CD4-positive, alpha-beta T cell (primary cell): ENCODE measurements at places on chromosomes 2 and 18. TPM values are rescaled to one million over a fixed set of nuclear protein-coding genes. Genes with fewer than 3 reads are reported as not detected.

DNA sequence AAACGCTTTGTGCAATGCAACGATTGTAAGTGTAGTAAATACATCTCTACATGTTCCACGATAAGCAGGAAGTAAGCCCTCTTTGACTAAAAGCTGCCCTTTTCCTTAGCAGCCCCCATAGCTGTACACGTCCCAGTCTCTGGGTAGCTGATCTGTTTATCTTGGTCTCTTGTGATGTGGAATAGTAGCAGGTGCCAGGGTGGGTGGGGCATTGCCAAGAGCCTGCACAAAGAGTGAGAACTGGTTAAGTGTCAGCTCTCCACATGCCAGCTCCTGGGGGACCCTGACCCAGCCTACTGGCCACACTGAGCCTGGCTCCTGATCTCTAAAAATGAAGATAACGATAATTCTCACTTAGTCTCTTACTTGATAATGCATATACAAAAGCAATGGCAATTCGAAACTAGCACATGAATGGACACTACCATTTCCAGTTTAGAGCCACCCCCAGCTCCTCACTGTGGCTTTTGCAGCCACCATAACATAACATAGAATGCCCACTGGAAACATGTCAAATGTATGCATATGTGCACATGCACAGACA is 92.3 kb downstream of the MYT1L start:
- H3K27ac ChIP-seq = no peak overlapping the region
- no peaks in the 10 kb centered on the region for H3K27me3 ChIP-seq
- no peaks in the 10 kb centered on the region for H3K4me1 ChIP-seq
- DNase-seq = no peak

DNA sequence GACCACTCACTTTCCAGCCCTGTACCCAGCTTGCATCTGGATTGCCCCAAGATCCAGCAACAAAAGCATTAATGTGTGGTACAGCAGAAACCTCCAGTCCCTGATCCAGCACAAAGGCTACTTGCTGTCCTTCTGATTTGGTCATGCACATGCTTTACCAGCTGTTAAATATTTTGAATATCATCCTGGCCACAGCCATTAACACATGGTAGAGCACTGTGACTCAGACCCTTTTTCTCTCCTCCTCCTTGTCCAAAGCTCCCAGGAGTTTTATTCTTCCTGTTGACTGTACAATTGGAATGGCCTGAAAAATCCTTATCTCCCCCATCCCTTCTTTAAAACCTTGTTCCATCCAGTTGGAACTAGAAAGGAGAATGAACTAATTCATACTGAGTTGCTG is 419.7 kb upstream of the TNP1 start:
- no peak overlapping the region for H3K4me3 ChIP-seq
- no peak overlapping the region for H3K27ac ChIP-seq
- no peak for DNase-seq

DNA sequence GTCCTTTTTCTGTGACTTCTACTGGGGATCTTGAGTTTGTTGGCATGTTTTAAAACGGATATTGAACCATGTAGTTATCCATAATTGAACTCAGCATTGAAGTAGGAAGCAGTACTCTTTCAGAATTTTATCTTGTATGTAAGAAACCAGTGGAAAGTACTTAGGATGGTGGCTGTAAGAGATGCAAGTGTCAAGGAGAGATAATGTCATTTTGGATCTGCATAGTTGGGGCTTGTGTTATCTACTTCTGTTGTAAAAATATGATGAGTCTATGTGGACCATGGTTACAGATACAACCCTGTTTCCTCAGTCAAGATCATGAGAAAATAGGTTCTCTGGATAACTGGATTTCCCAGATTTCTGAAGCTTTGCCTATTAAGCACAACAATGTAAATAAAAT is 113.7 kb downstream of the NAB1 start:
- H3K27ac ChIP-seq = no peak overlapping the region
- no peak for DNase-seq
- no peak overlapping the region for H3K4me3 ChIP-seq
- H3K4me1 ChIP-seq = no peaks in the 10 kb centered on the region
- H3K36me3 ChIP-seq = no peaks in the 10 kb centered on the region

DNA sequence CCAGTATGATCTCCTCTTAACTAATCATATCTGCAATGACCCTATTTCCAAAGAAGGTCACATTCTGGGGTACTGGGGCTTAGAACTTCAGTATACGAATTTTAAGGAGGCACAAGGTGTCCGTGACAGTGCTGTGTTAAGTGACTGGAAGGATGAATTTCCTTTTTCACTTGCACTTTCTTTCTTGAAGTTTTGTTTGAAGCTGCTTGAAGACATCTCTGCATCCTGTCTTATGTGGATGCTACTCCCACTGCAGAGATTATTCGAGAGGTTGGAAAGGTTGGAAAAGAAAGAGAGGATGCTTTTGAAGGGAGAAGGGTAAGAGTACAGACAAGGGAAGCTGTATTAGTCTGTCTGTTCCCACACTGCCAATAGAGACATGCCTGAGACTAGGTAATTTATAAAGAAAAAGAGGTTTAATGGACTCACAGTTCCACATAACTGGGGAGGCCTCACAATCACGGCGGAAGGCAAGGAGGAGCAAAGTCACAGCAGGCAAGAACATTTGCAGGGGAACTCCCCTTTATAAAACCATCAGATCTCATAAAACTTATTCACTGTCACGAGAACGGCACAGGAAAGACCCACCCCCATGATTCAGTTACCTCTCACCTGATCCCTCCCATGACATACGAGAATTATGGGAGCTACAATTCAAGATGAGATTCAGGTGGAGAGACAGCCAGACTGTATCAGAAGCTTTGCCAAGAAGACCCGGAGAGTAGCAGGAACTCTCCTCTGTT is 3.6 kb upstream of the RNF144A start:
- no peaks in the 10 kb centered on the region for H3K27me3 ChIP-seq
- peak overlapping the region; percentile 23 for H3K4me3 ChIP-seq
- DNase-seq = peak; percentile 71

GRCh38 chr18:30163573-30163972 is 879.0 kb downstream of the DSC3 start:
- H3K4me1 ChIP-seq = no peaks in the 10 kb centered on the region
- no peak overlapping the region for H3K4me3 ChIP-seq
- H3K27me3 ChIP-seq = no peaks in the 10 kb centered on the region
- no peak overlapping the region for H3K27ac ChIP-seq

DNA sequence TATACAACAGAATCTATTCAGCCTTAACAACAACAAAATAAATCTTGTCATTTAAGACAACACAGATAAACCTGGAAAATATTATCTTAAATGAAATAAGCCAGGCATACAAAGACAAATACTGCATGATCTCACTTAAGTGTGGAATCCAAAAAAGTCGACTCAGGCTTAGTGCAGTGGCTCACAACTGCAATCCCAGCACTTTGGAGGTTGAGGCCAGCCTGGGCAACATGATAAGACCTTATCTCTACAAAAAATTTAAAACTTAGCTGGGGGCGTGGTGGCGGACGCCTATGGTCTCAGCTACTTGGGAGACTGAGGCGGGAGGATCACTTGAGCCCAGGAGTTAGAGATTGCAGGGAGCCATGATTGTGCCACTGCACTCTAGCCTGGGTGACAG is 75.2 kb upstream of the RNU4ATAC start:
- H3K36me3 ChIP-seq = peaks cover 55% of the 10 kb centered on the region
- H3K27me3 ChIP-seq = no peaks in the 10 kb centered on the region
- H3K4me1 ChIP-seq = no peaks in the 10 kb centered on the region
- H3K27ac ChIP-seq = no peak overlapping the region

DNA sequence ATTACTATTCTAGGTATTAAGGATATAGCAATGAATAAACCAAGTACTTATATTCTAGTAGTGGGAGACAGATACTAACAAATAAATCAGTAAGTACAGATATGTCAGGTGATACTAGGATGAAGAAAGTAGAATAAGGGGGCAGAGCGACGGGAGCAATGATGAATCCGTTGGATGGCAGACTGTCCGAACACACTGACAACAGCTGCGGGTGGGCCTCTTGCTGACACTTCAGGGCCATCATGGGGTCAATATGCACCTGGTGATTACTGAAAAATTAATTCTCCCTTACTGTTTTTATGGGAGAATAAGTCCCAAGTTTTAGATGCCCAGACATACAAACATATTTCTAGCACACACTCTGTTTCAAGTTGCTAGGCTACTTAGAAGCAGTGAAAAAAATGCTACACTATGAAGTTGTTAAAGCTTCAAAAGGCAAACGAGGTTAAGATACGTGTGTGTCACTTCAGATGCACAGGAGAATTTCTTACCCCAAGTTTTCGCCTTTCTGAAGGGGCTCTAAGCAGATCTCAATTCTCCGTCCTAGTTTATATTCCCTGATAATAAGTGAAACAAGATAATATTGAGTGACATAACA is 78.7 kb downstream of the USP40 start:
- H3K27ac ChIP-seq = no peak overlapping the region
- H3K36me3 ChIP-seq = peaks cover 41% of the 10 kb centered on the region
- no peaks in the 10 kb centered on the region for H3K4me1 ChIP-seq
- no peak overlapping the region for H3K4me3 ChIP-seq
- no peak for DNase-seq

DNA sequence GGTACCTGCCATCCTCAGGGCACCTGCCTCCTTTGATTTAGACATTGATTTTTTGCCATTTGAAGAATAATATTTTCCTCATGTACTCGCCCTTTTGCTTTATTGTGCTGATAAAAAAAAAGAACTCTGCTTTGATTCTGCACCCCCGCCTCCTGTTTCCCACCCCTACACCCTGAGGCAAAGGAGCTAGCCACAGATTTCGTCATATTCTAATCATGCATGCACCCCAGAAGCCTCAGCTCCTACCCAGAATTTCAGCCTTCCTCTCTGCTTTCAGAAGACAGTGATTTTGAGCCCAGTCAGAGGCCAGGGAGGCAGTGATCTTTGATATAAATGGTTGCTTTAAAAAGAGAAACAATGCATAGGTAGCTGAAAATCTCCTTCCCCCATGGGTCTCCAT is 329.0 kb downstream of the PTPRM start:
- no peaks in the 10 kb centered on the region for H3K36me3 ChIP-seq
- H3K4me3 ChIP-seq = no peak overlapping the region
- no peaks in the 10 kb centered on the region for H3K27me3 ChIP-seq
- H3K4me1 ChIP-seq = no peaks in the 10 kb centered on the region
- no peak overlapping the region for H3K27ac ChIP-seq

- H3K4me1 ChIP-seq = peaks cover 54% of the 10 kb centered on the region
- peaks cover 55% of the 10 kb centered on the region for H3K36me3 ChIP-seq
- no peak overlapping the region for H3K4me3 ChIP-seq
These were observed 64.8 kb upstream of the RBM44 start for GRCh38 chr2:237733677-237734300.

DNA sequence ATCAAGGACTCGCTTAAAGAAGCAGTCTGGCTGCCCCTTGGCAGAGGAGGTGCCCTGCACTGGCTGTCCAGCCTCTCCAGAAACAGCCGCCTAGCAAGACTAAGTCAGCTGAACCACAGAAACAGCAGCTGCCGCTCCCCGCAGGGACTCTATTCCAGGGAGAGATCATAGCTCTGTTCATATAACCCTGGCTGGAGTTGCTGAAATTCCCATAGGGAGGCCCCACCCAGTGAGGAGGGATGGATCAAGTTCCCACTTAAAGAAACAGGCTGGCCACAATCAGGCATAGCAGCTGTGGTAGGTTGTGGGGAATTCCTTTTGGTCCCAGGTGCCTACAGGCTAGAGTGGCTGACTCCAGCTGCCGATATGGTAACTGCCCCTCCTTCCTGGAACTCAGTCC is 74.2 kb upstream of the MC4R start:
- H3K4me1 ChIP-seq = no peaks in the 10 kb centered on the region
- no peaks in the 10 kb centered on the region for H3K27me3 ChIP-seq
- H3K36me3 ChIP-seq = no peaks in the 10 kb centered on the region
- H3K4me3 ChIP-seq = no peak overlapping the region

DNA sequence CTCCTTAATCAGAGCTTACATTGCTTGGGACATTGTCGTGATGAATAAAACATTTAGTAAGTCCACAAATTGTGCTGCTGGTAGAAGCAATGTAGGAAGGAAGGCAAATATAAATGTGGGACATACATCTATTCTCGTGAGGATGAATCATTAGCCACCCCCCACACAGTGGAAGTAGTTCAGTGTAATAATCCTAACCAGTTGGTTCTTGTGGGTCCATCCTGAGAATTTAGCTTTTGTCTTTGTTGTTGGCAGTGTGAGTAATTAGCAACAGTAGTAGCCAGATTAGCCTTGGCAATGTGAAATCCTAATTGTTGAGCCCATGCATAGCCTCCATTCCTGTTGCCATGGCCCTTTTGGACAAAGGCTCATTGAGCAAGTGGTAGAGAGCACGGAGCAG is 532.1 kb downstream of the FBXO15 start:
- no peak for DNase-seq
- H3K36me3 ChIP-seq = no peaks in the 10 kb centered on the region
- no peaks in the 10 kb centered on the region for H3K4me1 ChIP-seq
- H3K27ac ChIP-seq = no peak overlapping the region
- H3K4me3 ChIP-seq = no peak overlapping the region
- no peaks in the 10 kb centered on the region for H3K27me3 ChIP-seq

DNA sequence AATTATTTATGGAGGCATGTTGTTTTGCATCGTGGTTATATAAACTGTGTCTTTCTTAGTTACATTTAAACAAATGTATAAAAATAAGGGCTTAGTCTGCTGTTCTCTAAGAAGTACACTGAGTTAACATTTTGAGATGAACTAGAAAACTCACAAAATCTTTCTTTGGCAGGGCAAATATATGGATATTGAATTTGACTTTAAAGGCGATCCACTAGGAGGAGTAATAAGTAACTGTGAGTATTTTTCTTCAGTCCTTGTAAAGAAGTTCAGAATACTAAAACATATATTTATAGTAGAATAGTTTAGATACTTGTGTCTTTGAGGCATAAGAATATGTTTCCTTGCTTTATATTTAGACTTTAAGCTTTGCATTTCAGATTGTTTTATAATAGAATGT is 104.8 kb downstream of the MYO1B start:
- no peak for DNase-seq
- no peaks in the 10 kb centered on the region for H3K4me1 ChIP-seq
- no peak overlapping the region for H3K4me3 ChIP-seq
- no peak overlapping the region for H3K27ac ChIP-seq
- H3K27me3 ChIP-seq = no peaks in the 10 kb centered on the region
- no peaks in the 10 kb centered on the region for H3K36me3 ChIP-seq

DNA sequence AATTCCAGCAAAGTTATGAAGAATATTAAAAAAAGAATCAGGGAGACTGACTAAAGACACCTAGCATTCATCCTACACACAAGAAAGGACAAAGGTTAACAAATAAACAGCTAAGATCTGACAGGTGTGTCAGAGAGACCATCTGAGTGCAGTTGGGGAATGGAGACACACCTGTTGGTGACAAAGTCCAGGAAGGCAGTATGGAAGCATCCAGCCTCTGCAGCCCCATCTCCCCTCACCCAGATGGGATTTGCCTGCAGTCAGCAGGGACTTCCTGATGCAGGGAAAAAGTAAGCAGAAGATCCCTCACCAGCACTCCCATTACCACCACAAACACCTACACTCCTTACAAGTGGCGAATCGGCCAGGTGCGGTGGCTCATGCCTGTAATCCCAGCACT is 37.9 kb downstream of the USP34 start:
- peaks cover 35% of the 10 kb centered on the region for H3K4me1 ChIP-seq
- DNase-seq = no peak
- no peak overlapping the region for H3K4me3 ChIP-seq
- H3K27me3 ChIP-seq = no peaks in the 10 kb centered on the region

- no peaks in the 10 kb centered on the region for H3K36me3 ChIP-seq
- H3K27me3 ChIP-seq = no peaks in the 10 kb centered on the region
- H3K4me3 ChIP-seq = no peak overlapping the region
- no peak for DNase-seq
- H3K27ac ChIP-seq = no peak overlapping the region
These were observed 5.1 kb downstream of the NEDD4L start for GRCh38 chr18:58049000-58049688.

Gene TEKT4
- not detected for total RNA-seq

Gene MERTK
- 0.08 TPM for total RNA-seq

Gene HRH4
- total RNA-seq = 0.34 TPM

Gene SKOR2
- not detected for total RNA-seq

Gene INHBB
- not detected for total RNA-seq
